Cortex of kidney (tissue), 1 donor: ENCODE measurements at places on chromosomes 5 and 9.

DNA sequence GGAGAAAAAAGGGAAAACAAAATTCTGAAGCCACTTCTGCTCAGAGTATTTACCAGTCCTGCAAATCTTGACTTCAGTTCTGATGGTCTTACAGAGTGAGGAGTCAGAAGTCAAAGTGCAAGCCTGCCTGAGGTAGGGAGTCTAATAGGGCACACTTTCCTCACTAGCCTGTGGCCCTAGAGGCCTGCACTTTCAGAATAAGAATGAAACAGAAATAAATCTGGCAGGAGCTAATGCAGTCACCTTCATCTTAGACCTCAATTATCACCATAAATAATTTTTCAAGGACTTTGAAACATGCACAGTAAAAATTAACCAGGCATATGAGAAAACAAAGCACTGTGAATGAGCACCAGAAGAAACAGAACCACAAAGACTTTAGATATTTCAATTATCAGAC lies 20.7 kb upstream of the ACSL6 start:
- no peak for DNase-seq

DNA sequence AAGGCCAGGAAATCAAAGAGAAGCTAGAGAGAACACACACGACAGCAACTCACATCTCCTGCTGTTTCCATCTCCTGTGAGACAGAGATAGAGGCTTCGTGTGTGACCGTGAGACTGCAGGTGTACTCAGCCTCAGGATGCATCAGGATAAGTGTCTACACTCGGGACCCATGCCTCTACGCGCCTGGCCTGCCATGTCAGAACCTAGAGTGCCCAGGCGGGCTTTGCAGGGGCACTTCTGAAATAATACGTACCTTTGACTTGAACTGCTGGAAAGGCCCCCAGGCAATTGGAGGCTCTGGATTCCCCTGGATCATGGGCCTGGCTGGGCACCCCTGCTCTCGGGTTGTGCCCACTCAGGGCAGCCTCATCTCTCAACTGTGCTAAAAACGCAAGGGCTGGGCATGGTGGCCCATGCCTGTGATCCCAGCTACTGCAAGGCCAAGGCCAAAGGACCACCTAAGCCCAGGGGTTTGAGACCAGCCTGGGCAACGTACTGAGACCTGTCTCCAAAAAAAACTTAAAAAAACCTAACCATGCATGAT lies 13.0 kb downstream of the CLPTM1L start:
- DNase-seq, result no peak

- no peak for DNase-seq
Observed at GRCh38 chr5:28862137-28862859, 1823.9 kb upstream of the CDH9 start.

GRCh38 chr9:111427186-111427585 lies 57.0 kb downstream of the ECPAS start:
- DNase-seq, result no peak

GRCh38 chr5:111308951-111309350 lies 84.8 kb downstream of the CAMK4 start:
- DNase-seq, result no peak

DNA sequence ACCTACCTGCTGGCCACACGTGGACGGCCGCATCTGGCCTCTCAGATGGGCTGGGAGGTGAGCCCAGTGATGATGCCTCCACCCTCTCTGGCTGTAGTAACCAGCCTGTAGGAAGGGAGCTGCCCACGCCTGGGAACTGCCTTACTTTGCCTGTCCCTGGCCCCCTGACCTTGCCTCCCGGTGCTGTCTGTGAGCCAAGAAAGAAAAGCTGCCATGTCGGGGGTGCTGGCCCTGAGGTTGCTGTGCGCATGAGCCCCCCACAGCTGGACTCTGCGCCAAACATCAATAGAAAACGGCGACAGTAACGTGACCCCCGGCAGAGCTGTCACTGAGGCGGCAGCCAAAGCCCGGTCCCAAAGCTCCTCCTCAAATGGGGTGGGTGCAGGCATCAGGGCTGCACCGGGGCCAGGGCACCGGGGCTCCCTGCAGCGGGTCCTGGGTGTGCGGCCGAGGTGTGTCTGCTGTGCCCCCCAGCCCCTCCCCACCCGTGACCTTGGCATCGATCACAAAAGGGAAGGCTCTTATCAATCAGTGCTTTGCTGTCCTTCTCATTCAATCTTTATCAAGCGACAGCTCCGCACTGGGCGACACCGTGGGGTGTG lies 15.3 kb upstream of the SLC9A3 start:
- DNase-seq, result no peak

GRCh38 chr9:32579706-32580331 lies 6.9 kb upstream of the NDUFB6 start:
- DNase-seq, result no peak

DNA sequence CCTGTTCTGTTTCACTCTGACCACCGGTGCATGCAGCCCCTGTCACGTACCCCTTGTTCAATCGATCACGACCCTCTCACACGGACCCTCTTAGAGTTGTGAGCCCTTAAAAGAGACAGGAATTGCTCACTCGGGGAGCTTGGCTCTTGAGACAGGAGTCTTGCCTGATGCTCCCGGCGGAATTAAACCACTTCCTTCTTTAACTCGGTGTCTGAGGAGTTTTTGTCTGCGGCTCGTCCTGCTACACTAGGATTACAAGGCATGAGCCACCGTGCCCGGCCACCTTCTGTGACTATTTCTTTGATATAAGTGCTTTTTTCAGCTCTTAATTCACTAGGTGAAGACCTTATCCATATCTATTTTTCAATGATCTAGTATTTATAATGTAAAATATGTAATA lies 167.5 kb downstream of the TTC39B start:
- DNase-seq, result no peak

GRCh38 chr5:69032009-69032408 lies 61.8 kb upstream of the SLC30A5 start:
- no peak for DNase-seq

GRCh38 chr9:115171921-115172388 lies 54.0 kb upstream of the TNC start:
- DNase-seq, result no peak

- DNase-seq, result no peak
Observed at GRCh38 chr9:29775491-29775890, 2202.2 kb upstream of the C9orf72 start.

GRCh38 chr5:179121667-179122111 lies 61.5 kb downstream of the ZNF354C start:
- DNase-seq, result no peak

GRCh38 chr5:35152733-35153132 lies 77.6 kb downstream of the PRLR start:
- no peak for DNase-seq

DNA sequence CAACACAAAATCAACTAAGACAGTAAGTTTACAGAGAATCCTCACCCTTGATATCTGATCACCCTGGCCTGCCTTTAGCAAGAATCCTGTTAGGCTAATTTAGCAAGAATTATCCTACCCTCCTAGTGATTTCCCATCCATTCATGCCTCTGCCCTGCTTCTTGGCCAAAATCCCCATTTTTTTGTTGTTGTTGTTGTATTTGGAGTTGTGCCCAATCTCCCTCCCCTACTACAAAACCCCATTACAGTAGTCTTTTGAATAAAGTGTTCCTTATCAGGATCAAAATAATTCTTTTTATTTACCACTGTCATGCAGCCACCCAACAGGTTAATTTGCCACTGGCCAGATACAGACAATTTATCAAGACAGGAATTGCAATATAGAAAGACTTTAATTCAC lies 58.5 kb upstream of the CLINT1 start:
- no peak for DNase-seq

DNA sequence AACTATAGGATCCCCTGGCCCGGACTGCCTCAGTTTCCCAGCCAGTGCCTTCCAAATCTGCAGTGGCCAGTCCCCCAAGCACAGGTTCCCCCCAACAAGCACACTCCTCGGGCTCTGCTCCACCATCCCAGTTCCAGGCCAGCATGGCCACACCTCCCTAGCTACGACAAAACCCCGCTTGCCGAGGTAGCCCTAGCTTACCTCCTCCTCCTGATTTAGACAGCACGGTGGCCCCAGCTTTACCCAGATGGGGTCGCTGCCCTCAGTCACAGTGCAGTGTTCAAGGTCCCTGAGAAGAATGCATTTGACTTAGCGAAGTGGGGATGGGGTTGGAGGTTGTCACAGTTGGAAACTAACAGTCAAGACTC lies 40.8 kb upstream of the GARNL3 start:
- no peak for DNase-seq

- DNase-seq, result no peak
Observed at GRCh38 chr5:80874162-80874561, 86.0 kb upstream of the RASGRF2 start.

- DNase-seq, result no peak
Observed at GRCh38 chr5:99129768-99130501, 201.1 kb upstream of the CHD1 start.
